ENCODE measurements at places on chromosomes 4 and X. TPM values are rescaled to one million over a fixed set of nuclear protein-coding genes. Genes with fewer than 3 reads are reported as not detected.

- no peak for DNase-seq
Observed at GRCh38 chrX:100353326-100353725, 56.7 kb downstream of the PCDH19 start.

DNA sequence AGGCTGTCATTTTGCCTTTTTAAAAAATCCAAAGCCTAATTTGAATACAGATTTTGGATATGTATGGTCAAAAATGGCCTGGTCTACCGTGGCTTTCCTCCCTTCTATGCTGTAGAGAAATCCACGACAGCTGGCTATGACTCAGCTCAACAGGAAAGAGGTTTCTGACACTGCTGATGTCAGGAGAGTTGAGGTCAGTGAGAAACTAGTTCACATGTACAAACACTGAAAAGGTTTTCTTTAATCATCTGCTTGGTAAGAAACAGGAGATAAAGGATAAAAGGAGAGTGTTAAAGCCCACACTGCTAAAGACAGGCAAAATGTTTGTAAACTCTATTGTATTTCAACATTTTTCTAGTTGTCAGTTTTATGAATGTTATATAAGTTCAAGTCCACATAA lies 113.9 kb downstream of the NYX start:
- DNase-seq: peak; percentile 2

- no peak for DNase-seq
Observed at GRCh38 chr4:125762537-125762936, 447.8 kb downstream of the FAT4 start.

GRCh38 chr4:97845758-97846157 lies 297.5 kb downstream of the STPG2 start:
- DNase-seq: no peak

The TMEM165 gene
- polyA plus RNA-seq: 34.2 TPM

- no peak for DNase-seq
Observed at GRCh38 chr4:158599150-158599549, 72.5 kb downstream of the C4orf46 start.

DNA sequence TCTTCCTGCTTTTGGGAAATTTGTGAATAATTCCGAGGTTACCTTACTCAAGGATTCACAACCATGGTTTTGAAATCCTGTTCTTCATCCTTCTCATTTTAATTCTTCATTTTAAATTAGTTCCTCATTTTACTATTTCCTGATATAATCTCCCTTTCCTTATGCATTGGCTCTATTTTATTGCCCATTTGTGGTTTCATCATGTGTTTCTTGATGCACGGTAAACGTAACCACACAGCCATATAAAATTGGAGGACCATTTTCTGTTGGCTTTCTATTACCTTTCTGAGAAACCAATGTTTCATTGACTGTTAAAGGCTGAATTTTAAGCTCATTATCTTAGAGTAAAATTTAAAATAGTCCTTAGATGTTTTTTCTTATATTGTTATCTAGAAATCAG lies 100.3 kb upstream of the NDST4 start:
- no peak for DNase-seq

- no peak for DNase-seq
Observed at GRCh38 chrX:119604766-119605463, 1.3 kb downstream of the NKRF start.

DNA sequence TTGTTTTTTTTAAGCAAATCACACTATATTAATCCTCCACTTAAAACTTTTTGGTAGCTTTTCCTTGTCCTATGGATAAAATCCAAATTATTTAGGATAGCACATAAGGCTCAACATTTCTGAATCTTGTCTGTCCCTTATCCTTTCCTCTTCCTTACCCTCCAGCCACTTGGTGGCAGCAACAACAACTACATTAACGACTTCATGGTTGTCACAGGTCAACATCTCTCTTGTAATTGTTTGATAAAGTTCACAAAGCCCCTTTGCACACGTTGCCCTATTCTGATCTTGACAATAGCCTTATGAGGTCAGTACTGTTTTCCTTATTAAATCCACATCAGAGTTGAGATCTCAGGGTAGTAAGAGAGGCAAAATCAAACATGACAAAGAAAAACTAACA lies 269.0 kb upstream of the PABPC4L start:
- DNase-seq: peak; percentile 2

DNA sequence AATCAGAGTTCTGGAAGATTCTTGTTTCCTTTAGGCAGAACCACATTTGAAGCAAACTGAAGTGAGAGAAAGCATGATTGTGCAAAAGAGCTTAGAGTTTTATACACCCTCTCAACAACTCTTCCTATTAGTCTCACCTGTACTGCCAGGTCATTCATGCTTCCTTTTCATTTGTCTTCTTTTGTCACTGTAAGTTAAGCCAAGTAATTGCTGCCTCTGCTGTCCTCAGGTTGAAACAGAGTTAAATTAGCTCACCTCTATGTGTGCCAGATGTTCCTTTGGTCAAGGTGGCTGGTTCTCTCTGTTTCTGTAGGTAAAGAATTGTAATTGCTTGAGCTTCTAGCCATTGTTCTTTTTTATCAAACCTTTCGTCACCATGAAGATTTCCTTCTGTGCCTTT lies 41.1 kb upstream of the HPGD start:
- DNase-seq: no peak

The CFAP299 gene
- polyA plus RNA-seq: 0.14 TPM

- DNase-seq: no peak
Observed at GRCh38 chrX:93760163-93760562, 86.2 kb downstream of the FAM133A start.

DNA sequence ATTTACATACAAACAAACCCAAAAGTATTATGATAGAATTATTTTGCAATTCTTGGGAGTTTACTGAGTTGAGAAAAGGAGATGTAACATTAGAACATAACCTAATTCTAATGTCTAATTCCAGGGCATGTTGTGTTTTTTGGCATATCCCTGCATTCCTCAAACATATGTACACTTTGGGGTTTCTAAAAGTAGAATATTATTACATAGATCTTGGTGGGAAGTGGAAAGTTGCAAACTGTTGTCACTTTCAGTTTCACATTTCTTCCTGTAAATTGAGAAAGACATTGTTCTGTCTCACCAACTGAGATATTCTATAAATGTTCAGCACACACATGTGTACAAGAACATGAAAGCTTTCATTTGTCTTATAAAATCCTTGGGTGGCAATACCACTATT lies 24.4 kb upstream of the GBA3 start:
- DNase-seq: no peak

- peak; percentile 66 for DNase-seq
Observed at GRCh38 chr4:1244081-1244977, 4.6 kb downstream of the CTBP1 start.

The POF1B gene
- polyA plus RNA-seq: 3.5 TPM

GRCh38 chrX:129007631-129008030 lies 515.7 kb downstream of the SMARCA1 start:
- no peak for DNase-seq

Data from pancreas (tissue), 10 donors.